ENCODE measurements at places on chromosomes 2 and 18.

- DNase-seq, result no peak
These were observed 53.7 kb downstream of the ADD2 start for GRCh38 chr2:70714141-70714905.

DNA sequence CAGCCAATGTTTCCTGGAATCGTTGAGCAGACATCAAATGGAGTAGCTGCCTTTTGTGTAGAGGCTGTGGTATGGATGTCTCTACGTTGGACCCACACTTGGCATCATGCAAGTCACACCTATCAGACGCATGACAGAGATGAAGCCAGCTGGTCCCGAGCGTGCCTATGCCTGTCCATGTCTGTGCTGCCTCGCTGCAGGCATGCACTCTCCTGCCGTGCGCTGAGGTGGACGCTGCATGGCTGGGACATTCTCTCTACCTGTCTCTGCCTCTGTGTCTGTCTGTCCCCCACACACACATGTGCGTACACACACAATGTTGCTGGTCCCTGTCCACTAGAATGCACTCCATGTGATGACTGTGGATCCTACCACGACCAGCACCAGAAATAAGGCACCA, 514.2 kb upstream of the MYT1L start:
- no peak for DNase-seq

GRCh38 chr18:47899107-47899840, 31.2 kb downstream of the SMAD2 start:
- DNase-seq, result no peak

DNA sequence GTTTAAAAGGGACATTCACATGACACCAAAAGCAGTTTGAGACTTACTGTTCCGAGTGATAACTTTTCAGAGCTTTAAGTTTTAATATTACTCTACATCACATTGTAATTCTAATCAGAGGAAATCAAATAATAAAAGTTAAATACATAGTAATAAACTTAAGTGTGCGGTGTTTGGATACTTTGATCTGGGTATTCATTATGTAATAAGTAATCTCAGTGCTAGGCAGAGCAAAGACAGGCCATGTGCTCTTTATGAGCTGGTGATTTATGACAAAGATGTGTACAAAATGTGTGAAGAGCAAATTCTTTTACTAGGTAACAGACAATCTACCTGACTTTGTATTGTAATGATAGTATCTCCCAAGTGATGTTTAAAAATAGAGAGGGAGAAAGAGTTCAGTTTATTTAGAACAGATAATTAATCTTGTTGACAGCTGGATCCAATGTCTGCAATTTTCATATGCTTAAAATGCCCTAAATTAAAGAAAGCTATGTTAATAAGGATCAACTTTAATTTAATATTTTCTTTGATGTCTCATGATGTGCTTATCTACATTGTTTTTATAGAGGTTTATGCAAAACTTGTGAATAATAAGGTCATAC, 4.4 kb downstream of the CFAP221 start:
- DNase-seq, result no peak

DNA sequence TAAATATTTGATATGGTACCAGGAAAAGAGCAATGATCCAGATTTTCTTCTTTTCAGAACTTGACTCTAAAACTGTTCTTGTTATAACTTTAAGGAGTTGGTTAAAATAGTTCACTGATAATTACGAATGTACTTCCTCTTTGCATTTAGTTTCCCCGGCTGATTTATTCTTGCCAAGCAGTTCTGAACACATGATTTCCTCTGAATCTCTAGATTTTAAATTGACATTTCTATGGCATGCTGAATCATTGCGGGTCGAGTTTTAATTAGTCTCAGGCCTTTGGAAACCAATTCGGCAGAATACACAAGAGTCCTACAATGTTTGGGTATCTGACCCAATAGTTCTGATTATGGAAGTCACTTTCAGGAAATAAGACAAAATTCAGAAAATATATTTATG, 37.3 kb upstream of the DNAH7 start:
- no peak for DNase-seq

DNA sequence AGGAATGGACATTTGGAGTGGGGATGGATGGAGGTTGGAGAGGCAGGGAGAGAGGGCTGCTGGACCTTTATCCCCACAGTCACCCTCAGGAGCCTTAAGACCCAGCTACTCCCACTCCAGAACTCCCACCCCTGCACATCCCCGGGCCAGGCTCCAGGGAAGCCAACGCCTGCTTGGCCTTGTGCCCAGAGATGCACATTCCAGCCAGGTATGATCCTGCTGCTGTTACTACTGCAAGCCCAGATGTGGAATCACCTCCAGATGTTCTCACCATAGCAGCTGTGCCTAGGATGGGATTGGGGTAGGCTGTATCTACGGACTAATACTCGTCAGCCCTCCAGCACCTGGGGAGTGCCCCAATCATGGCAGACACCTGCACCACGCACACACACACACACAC, 71.7 kb downstream of the ZFP36L2 start:
- DNase-seq, result no peak

DNA sequence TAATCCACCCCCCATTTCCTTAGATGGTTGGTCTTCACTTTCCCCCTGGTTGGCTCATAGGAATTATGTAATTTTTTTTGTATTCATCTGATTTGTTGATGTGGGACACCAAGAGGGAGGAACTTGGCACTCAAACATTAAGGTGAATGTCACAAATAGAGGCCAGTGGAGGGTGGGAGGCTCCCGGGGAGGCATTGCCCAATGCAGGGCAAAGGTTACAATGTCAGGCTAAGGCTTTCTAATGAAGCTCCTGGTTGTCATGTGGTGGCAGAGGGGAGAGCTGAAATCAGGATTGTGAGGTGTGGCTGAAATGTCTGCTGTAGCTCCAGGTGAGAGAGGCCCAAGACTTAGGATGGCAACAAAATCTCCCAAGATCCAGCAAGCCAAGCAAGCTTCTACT, 42.7 kb downstream of the MPHOSPH10 start:
- DNase-seq, result no peak

- no peak for DNase-seq
These were observed 83.6 kb downstream of the FSHR start for GRCh38 chr2:49070716-49071115.

DNA sequence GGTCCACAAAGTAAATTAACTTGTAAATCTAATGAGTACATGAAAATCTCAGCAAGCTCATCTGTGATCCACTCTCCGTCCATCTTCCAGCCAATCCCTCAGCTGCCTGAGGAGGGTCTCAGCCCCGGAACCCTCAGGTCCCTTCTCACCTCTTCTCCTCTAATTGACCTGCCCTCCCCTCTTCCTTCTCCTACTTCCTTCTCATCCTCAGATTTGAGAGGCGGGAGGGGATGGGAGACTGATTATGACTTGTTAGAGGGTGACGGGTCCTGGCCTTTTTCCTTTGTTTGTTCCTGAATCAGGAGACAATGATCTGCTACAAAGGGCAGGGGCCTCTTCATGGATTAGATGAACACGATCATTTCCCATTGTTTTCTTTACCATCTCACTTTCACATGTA, 80.1 kb downstream of the CYBRD1 start:
- no peak for DNase-seq

- no peak for DNase-seq
These were observed 34.8 kb downstream of the SP110 start for GRCh38 chr2:230184727-230185578.

DNA sequence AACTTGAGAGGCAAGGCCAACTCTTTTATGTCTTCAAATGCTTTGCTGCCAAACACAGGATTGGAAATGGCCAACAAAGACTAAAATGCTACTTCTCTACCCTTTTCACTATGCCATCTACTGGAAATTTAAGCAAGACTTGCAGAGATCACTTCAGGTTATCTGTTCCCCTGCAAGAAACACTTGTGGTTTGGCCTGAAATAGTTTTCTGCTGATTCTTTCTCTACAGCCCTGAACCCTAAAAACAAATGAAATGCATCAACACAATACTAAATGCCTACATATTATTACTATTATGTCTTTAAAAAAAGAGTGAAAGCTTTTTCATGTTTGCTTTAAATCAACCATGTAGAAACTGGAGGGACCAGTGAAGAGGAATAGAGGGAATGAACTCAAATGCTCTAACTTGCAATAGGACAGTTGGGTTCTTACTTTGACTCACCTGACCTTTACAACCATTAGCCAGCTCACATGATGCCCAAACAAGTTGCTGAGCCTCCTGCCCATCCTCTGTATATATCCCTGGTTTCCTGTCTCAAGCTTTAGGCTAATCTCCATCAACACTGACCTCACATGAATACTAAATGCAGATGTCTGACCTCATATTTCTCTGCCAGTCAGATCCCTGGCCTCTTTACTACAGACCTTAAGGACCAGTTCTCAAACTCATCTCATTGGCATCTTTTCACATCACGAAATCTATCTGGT, 17.5 kb upstream of the ADAM17 start:
- DNase-seq, result no peak

- no peak for DNase-seq
These were observed 180.2 kb downstream of the OSR1 start for GRCh38 chr2:19178175-19178574.

GRCh38 chr2:239092571-239093294, 244.8 kb downstream of the TWIST2 start:
- DNase-seq, result no peak

Measured in 8988T (cell line).